ENCODE measurements at places on chromosomes 7 and 10. TPM values are rescaled to one million over a fixed set of nuclear protein-coding genes. Genes with fewer than 3 reads are reported as not detected.

DNA sequence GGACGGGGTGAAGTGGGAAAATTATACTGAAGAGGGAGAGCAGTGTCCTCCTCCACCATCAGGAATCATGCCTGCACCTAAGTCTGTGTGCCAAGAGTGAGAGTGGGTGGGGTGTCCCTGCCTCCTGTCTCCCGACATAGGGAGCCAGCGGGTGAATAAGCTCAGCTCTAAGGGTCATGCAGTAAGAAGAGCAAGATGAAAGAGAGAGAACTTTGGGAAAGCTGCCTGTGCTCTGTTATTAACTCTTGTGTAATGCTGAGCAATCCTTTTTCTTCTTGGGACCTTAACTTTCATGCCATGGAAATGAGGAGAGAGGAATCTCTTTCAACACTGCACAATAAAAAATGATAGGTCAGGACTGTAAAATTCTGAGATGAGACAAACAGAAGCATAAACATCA, 7.9 kb upstream of the TCAF1 start:
- no peaks in the 10 kb centered on the region for H3K27me3 ChIP-seq
- no peak overlapping the region for H3K4me3 ChIP-seq
- no peak overlapping the region for H3K27ac ChIP-seq
- DNase-seq: no peak
- peaks cover 11% of the 10 kb centered on the region for H3K4me1 ChIP-seq
- H3K36me3 ChIP-seq: no peaks in the 10 kb centered on the region

The NEUROG3 gene
- total RNA-seq: not detected

- no peaks in the 10 kb centered on the region for H3K27me3 ChIP-seq
- DNase-seq: no peak
- H3K4me3 ChIP-seq: no peak overlapping the region
- H3K4me1 ChIP-seq: peaks cover 26% of the 10 kb centered on the region
Observed at GRCh38 chr7:70032649-70033048, 434.4 kb downstream of the AUTS2 start.

The SAMD9L gene
- total RNA-seq: 2.1 TPM

The LBX1 gene
- total RNA-seq: not detected

DNA sequence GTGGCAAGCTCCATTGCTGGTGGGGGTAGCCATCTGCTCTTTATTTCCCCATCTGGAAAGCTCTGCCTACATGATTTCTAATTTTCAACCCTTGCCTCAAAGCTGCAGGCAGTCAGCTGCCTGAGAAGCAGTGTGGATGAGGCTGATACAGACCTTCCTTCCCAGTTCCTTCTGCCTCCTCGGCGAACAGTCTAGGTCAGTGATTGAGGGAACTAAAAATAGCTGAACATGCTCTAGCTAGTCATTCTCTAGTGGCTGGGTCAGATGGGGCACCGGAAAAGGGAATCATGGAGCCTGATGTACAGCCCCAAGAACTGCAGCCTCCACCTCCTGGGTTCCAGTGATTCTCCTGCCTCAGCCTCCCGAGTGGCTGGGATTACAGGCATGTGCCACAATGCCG, 48.7 kb downstream of the NAMPT start:
- H3K36me3 ChIP-seq: no peaks in the 10 kb centered on the region
- H3K27ac ChIP-seq: no peak overlapping the region
- H3K27me3 ChIP-seq: peaks cover 11% of the 10 kb centered on the region
- no peak for DNase-seq

The NPM3 gene
- 42.4 TPM for total RNA-seq

GRCh38 chr10:109427411-109427810, 495.9 kb downstream of the XPNPEP1 start:
- no peaks in the 10 kb centered on the region for H3K27me3 ChIP-seq
- H3K36me3 ChIP-seq: no peaks in the 10 kb centered on the region
- no peak for DNase-seq
- H3K27ac ChIP-seq: no peak overlapping the region
- H3K4me3 ChIP-seq: no peak overlapping the region
- H3K4me1 ChIP-seq: no peaks in the 10 kb centered on the region

All from mesothelial cell of epicardium (in vitro differentiated cells).